NCI-H2171 (cell line): ENCODE measurements at places on chromosomes 2 and 18.
A peak's percentile ranks its signal among the peaks of the same experiment; 100 is the strongest.

- DNase-seq, result no peak
Observed at GRCh38 chr2:27313882-27314645, 5.8 kb upstream of the UCN start.

GRCh38 chr2:159960414-159960813 is 102.0 kb downstream of the PLA2R1 start:
- no peak for DNase-seq

- DNase-seq, result peak; percentile 44
Observed at GRCh38 chr2:221969087-221969829, 329.5 kb downstream of the PAX3 start.

DNA sequence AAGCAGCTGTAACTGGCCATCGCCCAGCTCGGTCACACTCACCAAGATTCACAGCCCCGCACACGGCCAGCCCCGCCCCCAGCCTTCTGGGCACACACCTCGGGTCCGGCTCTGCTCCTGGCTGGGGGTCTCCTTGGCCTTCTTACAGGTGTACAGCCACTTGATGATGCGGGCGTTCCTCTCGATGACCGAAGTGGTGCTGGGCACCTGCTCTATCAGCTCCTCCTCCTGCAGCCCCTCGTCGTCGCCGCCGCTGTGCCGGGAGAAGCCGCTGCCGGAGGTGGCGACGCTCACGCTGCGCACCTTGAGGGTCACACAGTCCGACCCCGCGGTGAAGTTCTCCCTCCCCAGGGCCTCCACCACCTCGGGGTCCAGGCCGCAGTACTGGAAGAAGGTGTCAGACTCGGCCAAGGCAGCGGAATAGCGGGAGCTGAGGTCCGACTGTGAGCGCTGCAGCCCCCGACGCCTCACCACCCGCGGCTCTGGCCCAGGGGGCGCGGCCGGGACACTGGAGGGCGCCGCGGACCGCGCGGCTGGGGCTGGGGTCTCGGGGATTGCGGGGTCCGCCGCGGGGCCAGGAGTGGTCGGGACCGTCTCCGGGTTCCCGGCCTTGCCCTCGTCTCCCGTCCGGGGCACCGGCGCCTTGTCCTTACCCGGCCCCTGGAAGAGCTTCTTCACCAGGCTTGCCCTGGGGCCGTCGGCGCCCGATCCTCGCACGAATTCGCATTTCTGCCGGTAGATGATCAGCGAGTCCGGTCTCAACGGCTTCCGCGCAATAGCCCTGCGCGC is 769 bp downstream of the FAM110C start:
- no peak for DNase-seq

- no peak for DNase-seq
Observed at GRCh38 chr18:5975111-5976002, 80.0 kb upstream of the TMEM200C start.

DNA sequence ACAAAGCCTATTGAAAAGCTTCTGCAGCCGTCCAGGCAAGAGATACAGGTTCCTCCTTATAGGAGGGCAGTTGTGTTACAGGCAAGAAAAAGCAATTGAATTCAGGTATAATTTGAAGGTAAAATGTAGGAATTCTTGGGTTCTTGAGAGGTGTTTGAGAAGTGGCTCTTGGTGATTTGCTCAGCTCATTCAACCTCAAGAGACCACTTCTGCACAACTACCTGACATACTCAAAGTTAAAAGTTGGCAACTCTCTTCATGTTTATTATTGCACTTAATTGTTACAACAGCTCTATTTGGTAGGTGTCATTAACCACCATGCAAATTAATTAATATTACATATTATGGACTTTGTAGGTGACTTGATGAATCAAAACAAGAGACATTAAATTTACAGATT is 753.2 kb downstream of the ADCYAP1 start:
- no peak for DNase-seq

GRCh38 chr2:127612111-127612822 is 33.7 kb upstream of the GPR17 start:
- no peak for DNase-seq

DNA sequence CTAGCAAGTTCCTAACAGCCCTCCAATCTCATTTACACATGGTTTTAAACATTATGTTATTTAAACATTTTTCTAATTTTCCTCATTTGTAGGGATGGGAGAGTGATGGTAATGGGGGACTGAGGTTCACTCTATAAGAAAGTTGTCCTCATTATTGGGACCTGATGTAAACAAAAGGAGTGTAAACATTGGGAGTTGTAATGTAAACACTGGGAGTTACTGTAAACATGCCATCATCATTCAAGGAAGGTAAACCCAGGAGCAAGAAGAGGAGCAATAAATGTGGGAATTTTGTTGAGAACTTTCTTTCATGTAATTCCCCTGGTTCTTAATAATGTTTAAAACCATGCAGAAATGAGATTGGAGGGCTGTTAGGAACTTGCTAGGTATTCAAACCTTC is 17.8 kb downstream of the RFTN2 start:
- no peak for DNase-seq

DNA sequence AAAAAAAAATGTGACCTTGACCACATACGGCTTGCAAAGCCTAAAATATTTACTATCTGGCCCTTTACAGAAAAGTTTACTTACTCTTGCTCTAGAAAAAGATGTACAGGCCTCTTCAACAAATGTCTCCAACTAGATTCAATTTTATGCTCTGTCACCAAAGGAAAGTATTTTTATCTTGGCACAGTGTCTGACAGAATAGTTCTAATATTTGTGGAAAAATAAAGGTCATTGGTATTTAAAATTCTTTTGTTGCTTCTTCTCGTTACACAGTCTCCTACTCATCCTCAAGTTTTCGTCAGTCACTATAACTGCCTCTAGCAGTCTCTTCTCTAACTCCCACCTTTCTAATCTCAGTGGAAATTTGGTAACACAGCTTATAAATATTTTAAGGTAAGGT is 1.4 kb downstream of the RBKS start:
- no peak for DNase-seq

DNA sequence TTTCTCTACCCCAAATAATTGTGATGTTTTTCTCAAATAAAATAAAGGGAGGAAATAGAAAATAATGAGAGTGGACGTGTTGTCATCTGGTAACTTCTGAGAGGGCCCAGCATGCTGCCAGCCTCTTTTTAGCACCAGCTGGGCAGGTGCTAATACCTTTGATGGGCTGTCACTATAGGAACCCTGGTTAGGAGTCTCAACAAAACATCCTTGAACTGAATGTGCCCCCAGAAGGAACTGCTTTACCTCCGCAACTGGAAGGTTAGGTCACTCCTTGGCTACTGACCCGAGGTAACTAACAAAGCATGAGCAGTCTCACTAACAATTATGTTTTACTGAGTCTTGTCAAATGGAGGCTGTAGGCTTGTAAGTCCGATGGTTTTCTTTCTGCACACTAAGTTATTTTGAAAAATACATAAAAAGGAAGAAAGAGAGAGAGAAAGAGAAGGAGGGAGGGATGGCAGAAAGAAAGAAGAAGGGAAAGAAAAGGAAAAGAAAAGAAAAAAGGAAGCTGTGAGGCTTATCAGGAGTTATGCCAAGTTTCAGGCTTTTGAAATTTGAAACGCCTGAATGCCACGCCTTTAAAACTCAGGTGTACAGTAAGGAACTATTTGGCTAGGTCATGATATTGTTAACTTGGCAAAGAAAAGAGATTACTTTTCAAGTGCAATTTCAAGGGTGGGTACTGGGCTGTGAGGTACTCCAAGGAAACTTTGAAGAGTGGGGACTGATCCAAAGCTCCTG is 91.0 kb downstream of the TGIF1 start:
- DNase-seq, result no peak

- no peak for DNase-seq
Observed at GRCh38 chr2:118477111-118477862, 370.2 kb downstream of the EN1 start.

DNA sequence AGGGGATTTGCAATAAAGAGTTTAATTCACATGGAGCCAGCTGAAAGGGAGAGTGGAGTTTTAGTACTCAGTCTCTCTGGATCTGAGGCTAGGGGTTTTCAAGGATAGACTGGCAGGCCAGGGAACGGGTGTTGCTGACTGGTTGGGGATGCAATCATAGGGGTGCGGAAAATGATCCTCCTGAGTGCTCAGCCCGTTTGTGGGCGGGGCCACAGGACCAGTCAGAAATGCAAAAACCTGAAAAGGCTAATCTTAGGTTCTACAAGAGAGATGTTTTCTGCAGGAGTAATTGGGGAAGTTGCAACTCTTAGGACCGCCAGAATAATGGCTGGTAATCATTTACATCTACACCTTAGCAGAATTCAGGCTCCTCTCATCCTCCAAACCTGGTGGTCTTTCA is 2.5 kb downstream of the NFU1 start:
- no peak for DNase-seq

DNA sequence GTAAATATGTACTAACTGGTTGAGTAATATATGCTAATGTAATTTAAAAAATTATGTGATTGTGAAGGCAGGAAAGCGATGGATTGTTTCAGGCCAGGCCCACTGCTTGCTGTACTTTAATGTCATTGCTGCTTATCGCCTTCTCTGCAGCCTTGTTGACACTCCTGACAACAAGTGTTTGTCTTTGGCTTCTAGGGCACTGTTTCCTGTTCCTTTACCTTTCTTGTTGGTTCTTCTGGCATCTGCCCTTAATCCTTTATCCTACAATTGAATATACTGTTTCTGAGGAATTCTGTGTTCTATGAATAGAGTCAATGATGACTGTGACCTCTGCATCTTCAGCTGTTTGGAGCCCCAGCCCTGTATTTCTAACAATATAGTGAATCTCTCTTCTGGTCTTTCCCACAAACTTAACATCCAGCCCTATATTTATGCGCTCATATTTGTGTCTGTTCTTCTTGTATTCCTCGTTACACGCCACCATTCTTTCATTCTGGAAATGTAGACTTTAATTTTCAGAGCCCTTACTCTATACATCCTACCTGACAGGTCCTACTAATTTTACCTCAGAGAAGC is 17.6 kb downstream of the ACSL3 start:
- no peak for DNase-seq

DNA sequence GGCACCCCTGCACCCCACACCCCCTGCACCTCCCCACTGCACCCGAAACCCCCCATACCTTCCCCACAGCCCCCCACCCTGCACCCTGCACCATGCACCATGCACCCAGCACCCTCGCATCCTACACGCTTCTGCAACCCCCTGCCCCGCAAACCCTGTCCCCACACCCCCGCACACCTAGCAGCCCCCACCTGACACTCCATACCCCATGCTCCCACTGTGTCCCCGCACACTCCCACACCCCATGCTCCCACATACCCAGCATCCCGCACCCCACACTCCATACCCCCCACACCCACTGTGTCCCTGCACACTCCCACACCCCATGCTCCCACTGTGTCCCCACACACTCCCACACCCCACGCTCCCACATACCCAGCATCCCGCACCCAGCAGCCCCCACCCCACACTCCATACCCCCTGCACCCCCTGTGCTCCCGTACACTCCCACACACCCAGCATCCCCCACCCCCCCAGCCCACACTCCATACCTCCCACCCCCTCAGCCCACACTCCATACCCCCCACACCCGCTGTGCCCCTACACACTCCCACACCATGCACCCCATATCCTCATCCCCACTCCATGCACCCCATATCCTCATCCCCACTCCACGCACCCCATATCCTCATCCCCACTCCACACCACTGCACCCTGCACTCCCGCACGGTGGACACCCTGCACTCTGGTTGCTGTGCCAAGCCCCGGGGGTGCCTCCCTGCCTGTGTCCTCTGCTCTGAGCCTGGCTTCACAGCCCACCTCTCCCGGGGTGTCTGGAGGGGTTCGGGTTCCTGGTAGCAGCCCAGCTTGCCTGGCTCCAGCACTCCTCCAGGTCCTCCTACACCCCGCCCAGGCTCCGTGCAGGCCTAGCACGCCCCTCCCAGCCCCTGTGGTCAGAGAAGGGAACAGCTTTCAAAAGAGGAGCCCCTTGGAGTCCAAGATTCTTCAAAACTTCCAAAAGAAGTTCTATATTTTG is 93.9 kb upstream of the CTDP1 start:
- DNase-seq, result no peak

GRCh38 chr18:68053290-68053689 is 536.8 kb upstream of the DSEL start:
- DNase-seq, result no peak

DNA sequence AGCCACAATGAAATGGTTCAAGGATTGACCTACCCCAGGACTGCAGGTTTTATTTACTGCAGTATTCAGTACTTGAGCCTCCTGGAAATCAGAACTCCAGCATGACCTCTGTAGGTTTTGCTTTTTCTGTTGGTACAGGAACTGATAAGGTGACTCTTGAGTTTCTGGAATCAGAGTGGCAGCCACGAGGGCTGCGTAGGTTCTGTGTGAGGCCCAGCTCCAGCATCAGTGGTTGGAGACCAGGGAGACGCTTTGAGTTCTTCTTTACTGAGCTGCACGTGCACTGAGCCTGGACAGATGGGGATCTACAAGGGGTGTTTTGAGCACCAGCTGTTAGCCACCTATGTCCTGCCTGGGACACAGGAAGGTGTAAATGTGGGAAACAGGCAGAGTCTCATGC is 222.7 kb upstream of the EPAS1 start:
- DNase-seq, result no peak

GRCh38 chr2:222707102-222707688 is 35.7 kb downstream of the MOGAT1 start:
- DNase-seq, result no peak

DNA sequence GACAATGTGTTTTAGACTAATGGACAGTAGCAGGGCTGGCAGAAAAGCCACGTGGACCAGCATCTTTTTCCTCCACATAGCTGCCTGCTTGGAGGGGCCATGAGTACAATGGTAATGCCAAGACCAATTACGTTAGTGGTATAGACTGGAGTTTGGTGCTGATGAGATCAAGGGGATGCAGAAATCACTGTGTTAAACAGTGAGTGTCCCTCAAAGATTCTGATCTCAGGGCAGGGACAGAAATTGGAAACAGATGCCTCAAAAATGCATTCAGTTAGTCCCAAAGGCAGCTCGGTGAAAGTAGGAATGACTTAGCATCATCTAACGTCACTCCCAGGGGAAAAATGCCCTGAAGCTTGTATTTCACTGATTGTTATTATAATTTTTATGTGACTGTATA is 72.4 kb downstream of the SLC16A14 start:
- DNase-seq, result no peak

- no peak for DNase-seq
Observed at GRCh38 chr2:39584283-39584965, 81.3 kb upstream of the TMEM178A start.

DNA sequence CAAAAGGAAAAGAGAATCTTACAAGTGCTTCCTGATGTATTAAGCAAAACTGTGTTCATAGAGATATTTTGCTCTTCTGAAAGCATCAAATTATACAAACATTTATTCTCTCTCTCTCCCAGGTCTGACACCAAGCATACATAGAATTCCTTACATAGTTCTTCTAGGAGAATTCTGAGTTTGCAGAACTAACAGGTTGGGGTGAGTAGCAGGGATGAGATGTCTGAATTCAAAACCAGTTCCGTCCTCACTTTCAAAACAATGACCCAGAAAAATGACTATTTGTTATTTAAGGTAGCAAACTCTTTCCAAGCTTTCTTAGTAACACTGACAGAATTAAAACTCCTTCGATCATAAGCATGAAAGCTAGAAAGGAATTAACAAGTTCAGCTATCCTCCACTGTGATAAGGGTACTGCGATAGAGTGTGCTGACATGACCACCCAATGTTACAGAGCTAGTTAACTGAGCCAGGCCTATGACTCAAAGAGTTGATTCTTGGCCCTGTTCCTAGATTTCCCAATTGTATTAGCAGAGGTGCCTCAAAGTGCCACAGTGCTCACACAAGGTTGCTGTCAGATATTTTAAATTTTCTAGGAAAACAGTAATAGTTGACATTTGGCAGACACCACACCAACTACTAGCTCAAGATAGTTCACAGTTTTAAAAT is 85.8 kb upstream of the SETBP1 start:
- no peak for DNase-seq
